ENCODE measurements at places on chromosomes 2 and 18.

DNA sequence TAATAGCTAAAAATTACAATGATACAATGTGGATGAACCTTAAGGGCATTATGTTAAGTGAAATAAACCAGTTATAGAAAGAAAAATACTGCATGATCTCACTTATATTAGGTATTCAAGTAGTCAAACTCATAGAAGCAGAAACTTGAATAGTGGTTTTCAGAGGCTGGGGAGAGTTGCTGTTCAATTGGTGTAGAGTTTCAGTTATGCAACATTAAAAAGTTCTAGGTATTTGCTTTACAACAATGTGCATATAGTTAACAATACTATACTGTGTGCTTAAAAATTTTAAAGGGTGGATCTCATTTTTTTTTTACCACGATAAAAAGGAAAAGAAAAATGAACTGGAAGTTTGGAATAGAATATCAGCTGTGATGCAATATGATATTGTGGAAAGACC is 479.1 kb downstream of the SPAG16 start:
- DNase-seq = no peak

DNA sequence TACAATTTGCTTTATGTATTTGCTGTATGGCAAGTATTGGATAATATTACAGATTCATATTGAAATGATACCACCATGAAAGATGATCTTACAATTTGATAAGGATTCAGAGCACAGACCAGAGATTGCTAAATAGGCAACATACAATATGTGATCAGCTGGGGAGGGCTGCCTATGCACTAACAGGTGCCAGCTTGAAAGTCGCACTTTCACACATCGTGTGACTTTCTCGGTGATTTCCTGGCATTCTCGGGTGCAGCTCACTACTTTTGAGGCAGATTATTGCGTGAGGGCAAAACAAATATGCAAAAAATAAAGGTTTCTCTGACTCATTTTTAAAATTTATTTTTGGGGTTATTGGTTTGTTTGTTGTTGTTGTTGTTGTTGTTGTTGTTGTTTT is 36.0 kb downstream of the RBMS1 start:
- no peak for DNase-seq

DNA sequence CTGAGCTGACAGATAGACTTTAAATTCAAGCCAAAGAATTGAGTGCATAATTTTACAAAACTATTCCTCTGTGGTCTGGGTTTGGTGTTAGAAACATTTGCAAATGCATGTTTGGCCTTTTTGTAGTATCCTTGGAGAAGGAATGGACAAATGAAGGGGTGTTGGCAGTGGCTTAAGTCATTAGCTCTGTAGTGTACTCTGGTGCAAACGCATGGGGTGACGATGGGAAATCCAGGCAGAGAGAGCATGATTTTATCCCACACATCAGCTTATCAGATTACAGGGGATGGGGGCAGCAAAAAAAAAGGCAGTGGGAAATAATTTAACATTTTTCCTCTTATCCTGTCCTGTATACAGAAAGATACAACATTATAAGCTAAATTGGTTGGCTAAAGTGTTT is 320.6 kb downstream of the ZNF516 start:
- DNase-seq = no peak

DNA sequence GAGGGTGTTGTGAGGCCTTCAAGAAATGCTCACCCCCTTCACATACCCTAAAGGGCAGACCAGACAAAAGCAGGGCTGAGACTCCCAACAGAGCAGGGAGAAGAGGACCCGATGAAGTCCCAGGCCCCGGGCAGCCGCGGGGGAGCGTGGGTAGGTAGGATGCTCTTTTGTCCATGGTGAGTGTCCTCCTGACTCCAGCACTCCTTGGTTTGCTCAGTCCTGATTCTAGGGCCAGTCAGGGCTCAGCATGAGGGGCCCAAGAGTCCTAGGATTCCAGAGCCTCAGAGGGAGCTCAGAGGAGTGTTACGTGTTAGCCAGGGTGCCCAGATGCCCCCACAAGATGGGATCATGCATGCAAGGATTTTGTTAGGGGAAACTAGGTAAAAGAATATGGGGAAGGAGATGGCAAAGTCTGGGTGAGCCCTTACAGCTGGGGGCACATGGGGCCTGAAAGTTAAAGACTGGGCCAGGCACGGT is 64.8 kb downstream of the SMAD7 start:
- DNase-seq = no peak

DNA sequence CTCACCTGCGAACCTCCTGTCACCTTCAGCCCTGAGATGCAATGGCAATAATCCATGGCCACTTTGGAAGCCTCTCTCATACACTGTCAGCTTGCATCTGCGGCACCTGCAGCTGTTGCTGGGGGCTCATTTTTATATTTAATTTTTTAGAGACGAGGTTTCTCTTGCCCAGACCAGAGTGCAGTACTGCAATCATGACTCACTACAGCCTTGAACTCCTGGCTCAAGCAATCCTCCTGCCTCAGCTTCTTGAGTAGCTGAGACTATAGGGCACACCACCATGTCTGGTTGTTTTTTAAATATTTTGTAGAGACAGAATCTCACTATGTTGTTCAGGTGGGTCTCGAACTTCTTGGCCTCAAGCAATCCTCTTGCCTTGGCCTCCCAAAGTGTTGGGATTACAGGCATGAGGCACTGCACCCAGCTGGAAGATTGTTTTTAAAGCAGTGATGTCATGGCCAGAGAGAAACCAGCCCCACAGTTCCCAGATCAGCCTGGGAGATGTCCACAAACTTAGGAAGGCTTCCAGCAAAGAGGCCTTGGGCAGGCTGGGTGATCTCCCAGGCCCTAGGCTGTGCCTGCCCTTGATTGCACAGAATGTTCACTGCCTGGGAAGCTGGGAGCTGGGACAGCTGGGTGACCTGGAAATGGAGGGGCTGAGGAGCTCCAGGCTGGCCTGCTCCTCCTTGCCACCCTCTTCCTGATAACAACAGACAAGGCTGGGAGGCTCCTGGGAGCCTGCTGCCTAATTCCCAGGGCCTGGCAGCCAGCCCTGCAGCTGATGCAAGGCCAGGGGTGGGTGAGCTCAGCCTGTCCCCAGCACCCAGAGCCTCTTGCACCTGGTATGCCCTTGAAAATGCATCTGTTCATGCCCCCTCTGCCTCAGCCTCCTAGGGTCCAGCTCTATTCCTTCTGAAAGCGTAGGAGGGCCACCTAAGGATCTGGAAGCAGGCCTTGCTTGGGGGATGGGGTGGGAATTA is 27.1 kb downstream of the SH2D6 start:
- no peak for DNase-seq

DNA sequence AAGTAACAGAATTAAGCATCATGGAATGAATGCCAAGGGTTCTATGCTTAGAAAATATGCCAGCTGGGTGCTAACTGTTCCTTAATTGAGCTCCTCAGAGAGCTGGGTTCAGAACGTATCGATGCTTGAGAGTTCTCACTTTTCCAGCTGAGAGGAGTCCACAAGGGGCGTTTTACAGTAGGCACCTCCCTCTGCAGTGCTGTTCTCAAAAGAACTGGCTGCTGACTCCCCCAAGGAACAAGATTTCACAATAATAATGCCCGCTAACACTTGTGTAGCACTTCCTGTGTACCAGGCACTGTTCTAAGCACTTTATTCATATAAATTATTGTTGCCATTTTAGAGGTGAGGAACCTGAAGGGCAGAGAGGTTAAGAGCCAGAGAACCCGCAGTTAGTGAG is 18.1 kb upstream of the TMEM237 start:
- DNase-seq = no peak

DNA sequence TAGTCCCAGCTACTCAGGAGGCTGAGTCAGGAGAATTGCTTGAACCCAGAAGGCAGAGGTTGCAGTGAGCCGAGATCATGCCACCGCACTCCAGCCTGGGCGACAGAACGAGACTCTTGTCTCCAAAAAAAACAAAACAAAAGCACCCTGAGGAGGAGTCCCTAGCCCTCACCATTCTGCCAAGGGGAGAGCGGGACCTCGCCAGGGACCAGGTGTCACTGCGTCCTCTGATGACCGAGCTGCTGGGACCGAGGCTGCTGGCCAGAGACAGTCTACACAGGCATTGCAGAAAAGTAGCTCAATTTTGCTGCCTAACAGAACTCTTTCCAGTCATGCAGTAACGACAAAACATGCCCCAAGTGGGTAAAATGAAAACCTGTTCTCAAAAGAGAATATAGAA is 18.4 kb downstream of the NCK2 start:
- no peak for DNase-seq

GRCh38 chr2:31089645-31090044 is 48.6 kb downstream of the GALNT14 start:
- no peak for DNase-seq

GRCh38 chr2:190607014-190607597 is 41.8 kb upstream of the NAB1 start:
- no peak for DNase-seq

DNA sequence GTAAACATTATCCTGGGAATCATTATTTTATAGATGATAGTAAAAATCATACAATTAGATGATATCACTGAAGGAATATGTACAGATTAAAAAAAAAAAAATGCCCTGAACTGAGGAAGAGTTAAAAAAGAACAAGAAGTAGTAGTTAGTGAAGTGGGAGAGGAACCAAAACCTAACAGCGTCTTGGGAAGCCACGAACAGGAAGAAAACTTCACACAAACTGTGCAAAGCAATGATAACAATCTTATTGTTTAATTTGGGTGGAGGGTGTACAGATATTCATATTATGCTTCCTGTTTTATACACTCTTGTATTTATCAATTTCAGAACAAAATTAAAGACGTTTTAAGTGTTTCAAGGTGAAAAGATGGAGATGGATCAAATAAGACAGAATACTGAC is 3.5 kb downstream of the HEATR5B start:
- DNase-seq = no peak

DNA sequence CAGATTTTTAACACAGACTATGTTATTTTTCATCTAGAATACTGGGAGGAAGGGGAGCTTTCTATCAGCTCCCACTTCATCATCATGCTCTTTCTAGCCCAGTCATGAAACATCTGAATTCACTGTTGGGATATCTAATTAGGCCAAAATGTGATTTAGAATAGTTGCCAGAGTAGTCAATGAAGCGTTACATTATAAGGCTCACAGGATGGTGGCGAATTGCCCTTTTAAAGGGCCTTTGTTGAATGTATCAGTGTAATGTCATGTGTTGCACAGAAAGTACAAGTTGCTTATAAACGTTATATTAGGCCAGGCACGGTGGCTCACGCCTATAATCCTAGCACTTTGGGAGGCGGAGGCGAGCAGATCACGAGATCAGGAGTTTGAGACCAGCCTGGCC is 45.6 kb downstream of the PDE1A start:
- DNase-seq = no peak

- DNase-seq = no peak
These were observed 309.3 kb upstream of the PIK3C3 start for GRCh38 chr18:41645589-41646360.

- DNase-seq = no peak
These were observed 777.6 kb upstream of the SOX11 start for GRCh38 chr2:4914551-4914950.
